ENCODE measurements at places on chromosomes 12 and 14.

- no peak for DNase-seq
Measured at GRCh38 chr12:11901701-11902524, 168.8 kb upstream of the BCL2L14 start.

- DNase-seq, result no peak
Measured at GRCh38 chr12:92533280-92533890, 169.4 kb upstream of the PLEKHG7 start.

DNA sequence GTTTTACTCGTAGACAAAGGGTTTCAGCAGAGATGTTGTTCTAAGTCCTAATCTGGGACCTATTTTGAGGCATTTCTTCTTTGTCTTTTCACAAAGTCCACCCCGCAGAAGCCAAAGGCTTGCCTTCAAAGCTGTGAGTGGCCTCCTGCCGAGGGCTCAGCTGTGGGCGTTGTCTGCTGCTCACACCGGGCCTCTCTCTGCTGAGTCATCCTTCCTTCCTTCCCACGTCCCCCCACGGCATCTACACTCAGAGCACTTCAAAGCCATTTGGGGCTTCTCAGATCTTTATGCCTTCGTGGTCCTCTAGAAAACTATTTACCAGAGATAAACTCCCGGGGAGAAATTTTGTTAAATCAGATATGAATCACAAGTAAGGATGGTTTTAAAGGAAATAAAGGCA, 115.9 kb upstream of the TMPO start:
- DNase-seq, result peak; percentile 86

GRCh38 chr12:132400011-132400641, 70.7 kb upstream of the GALNT9 start:
- no peak for DNase-seq

GRCh38 chr12:120962532-120963020, 15.8 kb upstream of the HNF1A start:
- DNase-seq, result no peak

- DNase-seq, result no peak
Measured at GRCh38 chr14:103130965-103131364, 7.7 kb downstream of the TNFAIP2 start.

DNA sequence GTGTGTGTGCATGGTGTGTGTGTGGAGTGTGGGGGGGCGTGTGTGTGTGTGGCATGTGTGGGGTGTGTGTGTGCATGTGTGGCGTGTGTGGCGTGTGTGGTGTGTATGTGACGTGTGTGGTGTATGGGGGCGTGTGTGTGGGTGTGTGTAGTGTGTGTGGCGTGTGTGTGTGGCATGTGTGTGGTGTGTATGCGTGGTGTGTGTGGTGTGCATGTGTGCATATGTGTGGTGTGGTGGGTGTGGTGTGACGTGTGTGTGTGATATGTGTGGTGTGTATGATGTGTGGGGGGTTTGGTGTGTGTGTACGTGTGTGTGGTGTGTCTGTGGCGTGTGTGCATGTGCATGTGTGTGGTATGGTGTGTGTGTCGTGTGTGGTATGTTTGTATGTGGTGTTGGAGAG, 24.1 kb upstream of the CMKLR1 start:
- no peak for DNase-seq

- no peak for DNase-seq
Measured at GRCh38 chr12:11651381-11651780, 1.9 kb downstream of the ETV6 start.

- DNase-seq, result no peak
Measured at GRCh38 chr12:70271025-70271424, 27.8 kb downstream of the CNOT2 start.

DNA sequence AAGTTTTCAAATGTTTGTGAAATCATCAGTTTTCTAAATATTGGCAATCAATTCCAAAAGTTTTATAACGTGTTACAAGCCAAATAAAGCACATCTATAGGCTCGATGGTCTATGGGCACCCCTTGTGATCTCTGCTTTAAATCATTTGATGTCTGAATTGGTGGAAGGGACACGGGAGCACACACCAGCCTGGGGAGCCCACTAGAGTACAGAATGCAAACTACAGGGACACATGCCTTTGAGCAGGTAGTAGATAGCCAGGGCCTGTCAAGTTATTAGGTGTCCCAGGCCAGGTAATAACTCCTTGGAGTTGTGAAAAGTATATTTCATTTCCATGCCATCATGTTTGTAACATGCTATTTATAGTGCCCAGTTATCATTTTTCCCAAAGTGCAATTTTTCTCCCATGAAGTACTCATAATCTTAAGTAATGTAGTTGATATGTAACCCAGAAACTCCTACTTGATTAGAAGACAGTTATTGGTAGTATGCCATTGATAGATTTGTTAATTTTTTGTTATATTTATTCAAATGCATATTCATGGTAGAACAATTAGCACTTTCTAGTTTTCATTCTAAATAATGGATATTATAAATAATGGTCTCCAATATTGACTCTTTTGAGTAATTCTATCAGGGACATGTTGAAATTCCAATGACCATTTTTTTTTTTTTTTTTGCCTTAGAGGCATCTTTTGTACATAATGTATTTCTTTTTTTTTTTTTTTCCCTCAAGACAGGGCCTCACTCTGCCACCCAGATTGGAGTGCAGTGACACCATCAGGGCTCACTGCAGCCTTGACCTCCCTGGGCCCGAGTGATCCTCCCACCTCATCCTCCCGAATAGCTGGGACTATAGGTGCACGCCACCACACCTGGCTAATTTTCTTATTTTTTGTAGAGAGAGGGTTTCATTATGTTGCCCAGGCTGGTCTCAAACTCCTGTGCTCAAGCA, 96.9 kb upstream of the FGD4 start:
- DNase-seq, result no peak

- no peak for DNase-seq
Measured at GRCh38 chr12:74906224-74906623, 303.4 kb downstream of the KCNC2 start.

- no peak for DNase-seq
Measured at GRCh38 chr14:99079061-99079727, 192.8 kb downstream of the BCL11B start.

DNA sequence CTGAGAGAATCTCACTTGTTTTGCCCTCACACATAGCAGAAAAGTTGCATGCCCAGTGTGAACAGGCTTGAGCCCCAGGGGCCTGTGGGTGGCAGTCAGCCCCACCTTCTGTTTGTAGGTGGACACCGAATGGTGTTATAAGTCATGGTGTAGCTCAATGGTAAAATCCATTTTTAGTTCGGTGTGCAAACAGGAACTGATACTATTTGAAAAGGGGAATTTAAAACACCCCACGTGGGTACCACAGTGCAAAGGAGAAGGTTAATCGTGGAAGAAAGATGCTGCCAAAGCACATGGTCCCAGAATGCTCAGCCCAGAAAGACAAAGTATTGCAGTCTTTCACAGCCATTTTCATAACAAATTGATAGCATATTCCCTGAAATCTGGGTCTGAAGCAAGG, 71.8 kb upstream of the GZMB start:
- DNase-seq, result no peak

DNA sequence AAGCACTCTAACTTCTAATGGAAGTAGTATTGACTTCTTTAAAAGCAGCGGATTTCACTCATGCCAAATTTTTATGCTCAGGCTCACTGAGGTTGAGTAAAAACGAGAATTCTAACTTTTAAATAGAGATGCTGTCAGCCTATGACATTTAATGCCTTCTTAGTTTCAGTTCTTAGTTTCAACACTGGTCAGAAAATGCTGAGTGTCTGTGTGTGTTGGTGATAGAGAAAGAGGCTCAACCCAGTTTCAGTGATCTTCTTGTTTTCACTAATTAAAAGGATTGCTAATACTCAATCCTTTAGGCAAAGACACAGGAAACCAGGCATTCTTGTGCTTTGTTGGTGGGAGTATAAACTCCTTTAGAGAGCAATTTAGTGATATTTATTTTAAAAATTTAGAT, 31.0 kb downstream of the PEBP1 start:
- no peak for DNase-seq

DNA sequence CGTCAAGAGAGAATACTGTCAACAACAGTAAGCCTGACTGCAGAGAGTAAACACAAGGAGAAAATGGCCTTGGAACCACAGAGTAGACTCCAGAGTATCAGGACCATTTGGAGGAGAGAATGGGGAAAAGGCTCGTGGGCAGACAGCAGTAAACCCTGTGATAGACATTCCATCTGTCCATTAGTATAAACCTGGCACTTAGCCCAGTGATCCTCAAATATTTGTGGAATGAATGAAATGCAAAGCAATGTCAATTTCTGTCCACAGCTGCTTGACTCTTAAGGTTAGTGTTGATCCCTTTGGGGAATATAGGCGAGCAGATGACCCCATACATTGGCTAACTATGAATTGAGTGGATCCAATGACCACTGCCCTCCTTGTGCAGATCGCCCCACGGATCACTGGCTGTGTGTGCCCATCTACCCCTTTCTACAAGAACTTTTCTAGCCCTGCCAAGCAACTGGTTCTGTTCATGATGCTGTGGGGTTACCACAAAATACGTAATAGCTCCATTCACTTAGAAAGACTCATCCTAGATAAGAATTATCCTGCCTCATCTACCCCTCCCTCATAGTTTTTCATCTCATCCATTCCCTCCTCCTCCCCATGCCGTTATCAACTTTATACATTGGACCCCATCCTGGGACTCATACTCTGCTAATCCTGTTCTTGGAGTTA, 846.8 kb downstream of the NRXN3 start:
- peak; percentile 56 for DNase-seq

DNA sequence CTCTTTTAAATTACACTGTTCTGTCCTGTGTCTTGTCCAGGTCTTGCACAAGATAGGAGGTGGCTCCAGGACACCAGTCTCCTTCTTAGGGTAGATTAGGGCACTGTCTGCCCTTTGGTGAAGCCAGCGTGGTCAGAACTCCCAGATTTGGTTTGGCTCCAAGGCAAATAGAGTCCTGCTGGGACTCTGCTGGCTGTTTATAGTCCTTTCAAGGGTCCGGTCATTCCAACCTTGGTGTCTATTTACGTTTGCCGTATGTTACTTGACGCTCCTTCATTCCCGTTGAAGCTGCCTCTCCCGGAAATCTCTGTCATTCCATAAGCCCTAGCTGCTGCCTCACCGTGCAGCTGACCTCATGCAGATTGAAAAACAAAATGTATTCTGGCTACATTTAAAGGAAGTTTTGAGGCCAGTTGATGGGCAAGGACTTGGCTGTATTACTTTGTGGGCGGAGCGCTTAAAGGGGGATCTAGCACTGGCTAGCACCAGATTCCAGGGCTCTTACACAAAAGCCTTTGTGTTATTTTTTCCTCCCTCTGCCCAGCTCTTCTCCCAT, 180.6 kb downstream of the AKAP6 start:
- DNase-seq, result no peak

DNA sequence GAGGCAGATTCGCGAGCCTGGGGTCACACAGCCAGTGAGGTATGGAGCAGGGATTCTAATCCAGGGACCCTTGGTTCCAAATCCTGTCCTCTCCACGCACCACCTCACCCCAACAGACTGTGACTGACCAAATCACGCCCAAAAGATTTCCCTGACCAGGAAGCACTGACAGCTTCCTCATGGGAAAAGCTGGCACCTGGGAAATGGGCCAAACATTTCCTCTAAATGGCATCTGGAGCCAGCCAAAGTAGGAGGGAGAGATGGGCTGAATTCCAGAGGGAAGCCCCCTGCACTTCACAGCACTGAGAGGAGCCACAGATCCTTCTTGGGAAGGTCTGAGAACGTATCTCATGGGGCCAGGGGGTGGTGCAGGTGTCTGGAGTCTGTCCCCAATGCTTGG, 28.8 kb downstream of the CCDC92 start:
- no peak for DNase-seq

GRCh38 chr14:99055816-99056215, 216.2 kb downstream of the BCL11B start:
- DNase-seq, result no peak

- no peak for DNase-seq
Measured at GRCh38 chr12:9880532-9881078, 684 bp upstream of the KLRF2 start.

GRCh38 chr14:53888535-53889386, 67.9 kb downstream of the BMP4 start:
- DNase-seq, result peak; percentile 67

DNA sequence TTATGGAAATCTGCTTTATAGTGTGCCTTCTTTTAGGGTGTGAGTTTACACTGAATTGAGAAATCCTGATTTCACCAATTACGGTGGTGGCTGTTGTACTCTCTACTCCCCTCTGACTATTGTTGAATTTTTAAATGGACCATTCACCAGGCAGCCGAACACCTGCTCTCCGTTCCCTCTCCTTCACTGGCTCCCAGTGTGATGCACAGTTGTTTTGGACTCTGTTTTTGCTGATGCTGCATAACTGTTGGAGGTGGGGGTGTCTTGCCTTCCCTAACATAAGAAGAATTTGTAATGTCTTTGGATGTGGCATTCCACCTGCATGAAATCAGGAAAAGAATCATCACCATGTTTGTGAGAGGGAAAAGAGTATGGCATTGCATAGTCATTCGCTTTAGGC, 341.2 kb downstream of the SNAPC1 start:
- DNase-seq, result no peak

DNA sequence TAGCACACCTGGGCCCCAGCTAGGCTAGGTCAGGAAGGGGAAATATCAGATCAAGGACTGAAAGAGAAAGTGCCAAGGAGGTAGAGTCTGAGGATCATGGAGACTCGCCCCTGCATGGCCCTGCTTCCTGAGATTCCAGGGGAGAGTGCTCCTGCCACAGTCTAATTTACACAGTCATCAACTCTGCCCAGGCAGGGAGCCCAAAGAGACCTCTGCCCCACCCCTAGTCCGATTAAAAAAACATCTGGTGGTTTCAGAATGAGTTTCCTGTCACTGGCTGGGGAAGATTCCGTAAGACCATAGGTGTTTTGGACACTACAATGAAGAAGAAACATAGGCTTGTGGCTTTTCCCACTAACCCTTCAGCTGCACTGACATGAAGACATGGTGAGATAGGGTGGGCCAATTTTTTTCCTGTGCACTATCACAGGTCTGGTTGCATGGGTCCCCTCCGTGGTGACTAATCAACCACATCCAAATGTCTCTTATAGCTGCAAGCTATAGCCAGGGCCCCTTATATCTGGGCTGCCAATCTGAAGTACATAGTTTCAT, 31.5 kb upstream of the GZMB start:
- peak; percentile 69 for DNase-seq

GRCh38 chr12:119412811-119413794, 78.6 kb downstream of the CCDC60 start:
- DNase-seq, result peak; percentile 58

DNA sequence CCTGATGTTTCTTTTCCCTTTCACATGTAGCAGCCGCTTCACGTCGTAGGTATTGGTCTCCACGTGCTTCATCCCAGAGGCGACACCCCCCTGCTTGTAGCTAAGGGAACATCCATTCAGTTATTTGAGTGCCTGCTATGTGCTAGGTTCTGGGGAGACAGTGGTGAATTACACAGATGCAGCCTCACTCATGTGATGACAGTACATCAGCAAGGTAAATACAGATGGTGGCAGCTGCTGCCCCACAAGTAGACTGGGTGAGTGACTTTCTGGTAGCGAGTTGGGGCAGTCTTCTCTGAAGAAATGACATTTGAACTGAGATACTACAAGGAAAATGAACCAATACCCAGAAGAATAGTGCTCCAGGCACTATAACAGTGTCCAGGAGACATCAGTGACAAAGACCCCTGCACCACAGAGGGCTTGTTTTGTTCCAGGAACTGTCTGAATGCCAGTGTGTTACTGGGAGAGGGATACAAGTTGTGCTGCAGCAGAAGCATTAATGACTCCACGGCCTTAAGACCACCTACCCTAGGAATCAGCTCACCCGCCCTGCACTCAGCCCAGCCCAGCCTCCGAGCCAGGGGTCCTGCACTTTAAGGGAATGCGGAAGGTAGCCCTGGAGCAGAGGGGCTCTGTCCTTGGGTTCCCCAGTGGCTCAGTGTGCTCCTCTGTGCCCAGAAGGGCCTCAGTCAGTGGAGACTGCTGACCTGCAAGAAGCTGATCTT, 7.3 kb downstream of the AVIL start:
- DNase-seq, result no peak

Measured in SW480 (cell line).